ENCODE measurements at places on chromosomes 1 and 21.

DNA sequence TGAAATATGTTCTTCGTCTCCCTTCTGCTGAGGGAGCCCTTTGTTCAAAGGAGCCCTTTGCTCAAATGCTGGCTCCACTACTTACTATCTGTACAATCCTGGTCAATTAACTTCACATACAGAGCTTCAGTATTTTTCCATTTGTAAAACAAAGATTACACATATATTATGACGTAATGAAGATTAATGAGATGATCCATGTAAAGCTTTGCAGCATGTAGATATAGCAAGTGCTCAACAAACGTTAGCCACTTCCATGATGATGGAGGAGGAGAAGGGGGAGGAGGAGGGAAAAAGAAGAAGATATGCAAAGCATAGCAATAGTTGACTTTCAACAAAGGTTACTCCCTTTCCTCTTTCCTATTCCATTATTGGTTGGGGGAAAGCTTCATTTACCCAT lies 10.1 kb upstream of the DDAH1 start:
- DNase-seq = no peak

DNA sequence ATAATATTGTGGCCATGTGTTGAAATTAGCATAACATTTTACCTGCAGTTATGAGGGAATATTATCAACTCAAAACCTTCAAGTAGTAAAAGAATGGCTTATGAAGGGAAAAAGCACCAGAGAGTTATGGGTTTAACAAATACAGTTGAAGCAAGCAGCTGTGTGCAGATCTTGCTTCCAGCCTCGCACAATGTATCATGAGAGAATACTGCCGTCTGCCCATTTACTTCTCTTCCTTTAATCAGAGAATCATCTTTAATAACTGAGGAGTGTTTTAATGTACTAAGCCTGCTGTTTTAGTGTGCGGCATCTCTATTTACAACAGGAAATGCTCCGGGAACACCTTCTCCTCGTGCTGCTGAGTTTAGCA lies 120.9 kb downstream of the ATG4C start:
- no peak for DNase-seq

GRCh38 chr1:92924501-92924900 lies 36.8 kb downstream of the DIPK1A start:
- DNase-seq = no peak

GRCh38 chr1:94265011-94265422 lies 27.6 kb upstream of the ARHGAP29 start:
- no peak for DNase-seq

DNA sequence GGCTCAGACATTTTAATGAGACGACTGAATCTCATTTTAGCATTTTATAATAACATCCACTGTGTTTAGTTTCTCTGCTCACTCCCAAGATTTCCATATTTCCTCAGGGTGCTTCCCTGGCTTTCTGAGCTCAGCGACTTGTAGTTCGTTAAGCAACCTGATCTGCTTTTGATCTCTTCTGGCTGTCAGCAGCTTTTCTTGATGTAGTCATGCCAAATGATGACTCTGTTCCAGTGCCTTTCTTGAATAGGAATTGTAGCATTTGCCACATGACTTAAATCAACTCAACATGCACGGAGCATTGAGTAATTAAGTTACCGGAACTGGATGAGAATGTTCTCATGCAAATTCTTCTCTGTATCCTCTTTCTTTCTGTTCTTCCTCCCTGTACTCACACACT lies 246.1 kb downstream of the FMN2 start:
- DNase-seq = no peak

- DNase-seq = no peak
Measured at GRCh38 chr1:27397749-27398148, 5.3 kb downstream of the GPR3 start.

DNA sequence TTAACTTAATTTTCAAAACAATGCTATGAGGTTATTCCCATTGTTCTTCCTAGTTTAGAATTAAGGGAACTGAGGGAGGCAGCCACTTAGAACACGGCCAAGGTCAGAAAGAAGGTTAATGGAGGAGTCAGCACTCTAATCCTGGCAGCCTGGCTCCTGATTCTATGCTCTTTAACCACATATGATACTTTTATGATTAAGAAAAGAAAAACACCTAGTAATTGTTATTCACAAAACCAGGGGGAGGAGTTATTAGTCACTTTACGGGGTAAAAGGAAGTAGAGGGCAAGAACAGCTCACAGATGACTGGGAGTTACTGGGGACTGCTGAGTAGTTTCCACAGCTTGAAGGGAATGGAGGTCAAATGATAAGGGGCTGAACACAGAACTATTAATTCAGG lies 38.6 kb downstream of the GADD45A start:
- peak; percentile 10 for DNase-seq

- DNase-seq = no peak
Measured at GRCh38 chr21:39196310-39196709, 13.1 kb upstream of the PSMG1 start.

DNA sequence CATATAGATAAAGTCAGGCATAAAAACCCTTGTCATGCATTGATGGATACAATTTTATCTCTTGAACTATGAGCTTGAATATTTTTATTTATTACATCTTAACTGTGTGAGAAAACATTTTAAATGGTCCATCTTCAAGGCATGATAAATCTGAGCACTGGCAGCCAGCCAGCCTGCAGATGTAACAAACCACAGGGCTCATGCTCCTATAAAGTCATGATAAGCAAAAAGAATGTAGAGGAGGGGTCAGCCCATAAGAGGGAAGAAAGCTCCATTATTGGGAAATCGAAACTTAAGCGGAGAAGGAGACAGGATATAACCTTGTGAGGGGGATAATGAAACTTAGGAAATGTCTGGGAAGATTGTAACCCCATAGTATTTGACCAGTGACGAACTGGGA lies 839.0 kb downstream of the LRRIQ3 start:
- DNase-seq = no peak

- no peak for DNase-seq
Measured at GRCh38 chr1:238468068-238468467, 577.3 kb upstream of the ZP4 start.

GRCh38 chr1:116514708-116515525 lies 55.9 kb downstream of the CD58 start:
- DNase-seq = no peak

DNA sequence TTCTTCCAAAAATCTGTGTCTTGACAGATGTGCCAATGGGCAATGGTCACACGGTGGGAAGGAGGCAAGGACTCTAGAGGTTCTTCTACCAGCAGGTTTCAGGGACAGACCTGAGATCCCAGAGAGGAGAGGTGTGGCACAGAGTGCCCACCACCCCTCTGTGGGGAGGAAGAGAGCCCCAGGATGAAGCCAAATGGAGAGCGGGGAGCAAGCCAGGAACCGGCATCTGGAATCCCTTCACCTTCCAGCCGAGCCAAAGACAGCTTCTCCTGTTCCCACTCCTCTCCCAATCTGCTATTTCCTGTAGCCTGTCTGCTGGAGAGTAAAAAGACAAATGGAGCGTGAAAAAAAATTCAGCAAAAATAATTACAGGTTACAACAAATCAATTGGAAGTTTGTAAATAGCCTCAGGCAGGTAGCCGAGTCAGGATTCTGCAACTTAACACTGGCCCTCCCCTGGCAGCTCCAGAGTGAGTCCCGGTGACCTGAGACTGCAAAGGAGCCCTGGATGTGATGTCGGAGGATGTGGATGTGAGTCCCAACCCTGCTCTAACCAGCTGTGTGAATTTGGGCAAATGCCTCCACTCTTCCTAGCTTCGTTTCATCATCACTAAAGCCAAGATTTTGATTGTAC lies 45.4 kb upstream of the LRRN2 start:
- DNase-seq = no peak

GRCh38 chr1:245481261-245481660 lies 326.5 kb downstream of the KIF26B start:
- no peak for DNase-seq

DNA sequence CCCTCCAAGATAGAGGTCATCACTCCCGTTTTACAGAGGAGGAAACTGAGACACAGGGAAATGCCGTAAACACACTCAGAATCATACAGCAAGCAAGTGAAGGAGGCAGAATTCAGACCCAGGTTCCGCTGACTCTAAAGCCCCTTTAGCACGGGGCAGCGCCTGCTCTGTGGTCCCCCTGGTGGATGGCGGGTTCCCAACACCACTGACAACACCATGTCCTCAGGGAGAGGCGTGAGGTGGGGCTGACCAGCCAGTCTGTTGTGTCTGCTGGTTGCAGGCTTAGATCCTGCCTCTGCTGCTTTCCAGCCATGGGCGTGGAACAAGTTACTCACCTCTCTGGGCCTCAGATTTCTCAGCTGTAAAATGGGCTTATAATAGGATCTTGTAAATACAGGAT lies 617.3 kb downstream of the MATN1 start:
- no peak for DNase-seq

GRCh38 chr1:38102636-38103035 lies 56.0 kb upstream of the POU3F1 start:
- no peak for DNase-seq

- no peak for DNase-seq
Measured at GRCh38 chr1:225816643-225817538, 7.0 kb downstream of the EPHX1 start.

- no peak for DNase-seq
Measured at GRCh38 chr1:168433238-168433637, 110.6 kb downstream of the XCL2 start.

- no peak for DNase-seq
Measured at GRCh38 chr21:33847588-33848248, 67.9 kb downstream of the ATP5PO start.

DNA sequence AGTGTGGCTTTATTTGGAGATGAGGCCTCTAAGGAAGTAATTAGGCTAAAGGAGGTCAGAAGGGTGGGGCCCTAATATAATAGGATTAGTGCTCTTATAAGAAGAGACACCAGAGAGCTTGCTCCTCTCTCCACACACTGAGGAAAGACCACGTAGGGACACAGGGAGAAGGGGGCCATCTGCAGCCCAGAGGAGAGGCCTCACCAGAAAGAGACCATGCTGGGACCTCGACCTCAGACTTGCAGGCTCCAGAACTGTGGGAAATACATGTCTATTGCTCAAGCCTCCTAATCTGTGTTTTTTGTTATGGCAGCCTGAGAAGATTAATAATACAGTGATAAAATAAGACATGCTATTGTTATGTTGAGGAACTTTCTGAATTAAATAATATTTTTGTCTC lies 8.3 kb downstream of the RCAN1 start:
- DNase-seq = no peak

- DNase-seq = no peak
Measured at GRCh38 chr1:145690587-145691558, 16.3 kb downstream of the PDZK1 start.

GRCh38 chr1:117653195-117653594 lies 47.3 kb downstream of the TENT5C start:
- DNase-seq = no peak

- no peak for DNase-seq
Measured at GRCh38 chr1:156196445-156196844, 2.5 kb downstream of the SLC25A44 start.

GRCh38 chr1:163870666-163871065 lies 548.9 kb downstream of the NUF2 start:
- DNase-seq = no peak

Measured in stimulated activated CD4-positive, alpha-beta T cell treated with anti-CD3 and anti-CD28 coated beads, Interleukin-4, amount 100 ng/mL, for 4 hours (primary cell).